ENCODE measurements at places on chromosomes 6 and 20. TPM values are rescaled to one million over a fixed set of nuclear protein-coding genes. Genes with fewer than 3 reads are reported as not detected.

Gene SLC32A1
- total RNA-seq = not detected

GRCh38 chr6:118812970-118813369, 81.0 kb upstream of the ASF1A start:
- H3K27me3 ChIP-seq = no peaks in the 10 kb centered on the region
- H3K36me3 ChIP-seq = peaks cover 2% of the 10 kb centered on the region
- H3K4me3 ChIP-seq = no peak overlapping the region
- H3K27ac ChIP-seq = no peak overlapping the region
- DNase-seq = peak; percentile 52

DNA sequence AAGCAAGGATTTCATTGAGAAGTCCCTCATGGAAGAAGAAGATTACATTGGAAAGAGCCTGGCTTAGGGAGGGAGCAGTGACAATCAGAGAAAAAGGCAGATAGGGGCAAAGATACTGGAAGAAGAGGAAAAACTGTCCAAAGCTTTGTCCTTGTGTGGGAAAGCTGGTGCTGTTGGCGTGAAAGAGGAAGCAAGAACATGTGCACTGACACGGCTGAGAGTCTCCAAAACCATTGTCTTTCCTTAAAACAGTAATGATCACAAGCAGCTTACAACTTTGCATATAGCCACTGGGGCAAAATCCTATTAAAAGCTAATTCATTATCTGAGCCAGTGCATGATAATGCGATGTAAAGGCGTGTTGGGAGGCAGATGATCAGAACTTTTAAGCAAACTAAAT, 85.1 kb upstream of the ESR1 start:
- no peaks in the 10 kb centered on the region for H3K27me3 ChIP-seq
- no peak overlapping the region for H3K27ac ChIP-seq
- no peaks in the 10 kb centered on the region for H3K4me1 ChIP-seq
- H3K4me3 ChIP-seq = no peak overlapping the region
- no peaks in the 10 kb centered on the region for H3K36me3 ChIP-seq

Gene DOK5
- total RNA-seq = 16.9 TPM

DNA sequence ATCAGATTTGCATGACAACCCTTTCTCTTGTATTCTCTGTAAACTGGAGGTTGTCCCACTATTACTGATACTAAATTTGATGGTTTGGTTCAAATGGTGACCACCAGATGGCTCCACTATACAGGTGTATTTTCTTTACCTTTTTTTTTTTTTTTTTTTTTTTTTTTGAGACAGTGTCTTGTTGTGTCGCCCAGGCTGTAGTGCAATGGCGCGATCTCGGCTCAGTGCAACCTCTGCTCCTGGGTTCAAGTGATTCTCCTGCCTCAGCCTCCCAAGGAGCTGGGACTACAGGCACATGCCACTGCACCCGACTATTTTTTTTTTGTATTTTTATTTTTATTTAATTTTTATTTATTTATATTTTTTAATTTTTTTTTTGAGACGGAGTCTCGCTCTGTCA, 6.6 kb upstream of the WTAP start:
- no peak overlapping the region for H3K4me3 ChIP-seq
- peak; percentile 33 for DNase-seq
- H3K36me3 ChIP-seq = no peaks in the 10 kb centered on the region
- H3K4me1 ChIP-seq = peaks cover 7% of the 10 kb centered on the region
- no peak overlapping the region for H3K27ac ChIP-seq

Gene ZNF322
- 17.3 TPM for total RNA-seq

GRCh38 chr6:31795616-31796298, at the start of gene VARS1:
TSS of gene VARS1 (minus strand) at chr6:31795752. CDS start at chr6:31795217, 535 bp downstream.
- peak within 1 kb of the TSS; percentile 93 for H3K4me3 ChIP-seq
- DNase-seq = peak; percentile 91
- no peaks in the 10 kb centered on the region for H3K4me1 ChIP-seq

DNA sequence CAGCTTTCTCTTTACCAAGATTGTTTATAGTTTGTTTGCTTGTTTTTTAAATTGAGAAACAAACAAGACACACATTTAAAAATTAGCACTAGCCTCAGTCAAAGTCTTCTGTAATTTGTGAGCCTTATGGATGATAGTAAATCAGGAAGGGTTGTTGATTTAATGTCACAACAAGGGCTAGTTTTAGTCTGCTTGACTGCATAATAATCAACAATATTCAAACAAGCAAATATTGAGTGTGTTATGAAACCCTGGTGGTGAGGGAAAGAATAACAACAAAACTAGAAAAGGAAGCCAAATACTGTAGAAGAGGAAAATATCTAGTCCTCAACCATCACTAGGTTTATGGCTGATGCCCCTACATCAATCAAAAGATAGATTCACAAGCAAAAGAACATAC, 228.6 kb downstream of the TBC1D7 start:
- no peaks in the 10 kb centered on the region for H3K27me3 ChIP-seq
- no peak for DNase-seq
- H3K4me1 ChIP-seq = no peaks in the 10 kb centered on the region
- H3K36me3 ChIP-seq = no peaks in the 10 kb centered on the region
- H3K27ac ChIP-seq = no peak overlapping the region

DNA sequence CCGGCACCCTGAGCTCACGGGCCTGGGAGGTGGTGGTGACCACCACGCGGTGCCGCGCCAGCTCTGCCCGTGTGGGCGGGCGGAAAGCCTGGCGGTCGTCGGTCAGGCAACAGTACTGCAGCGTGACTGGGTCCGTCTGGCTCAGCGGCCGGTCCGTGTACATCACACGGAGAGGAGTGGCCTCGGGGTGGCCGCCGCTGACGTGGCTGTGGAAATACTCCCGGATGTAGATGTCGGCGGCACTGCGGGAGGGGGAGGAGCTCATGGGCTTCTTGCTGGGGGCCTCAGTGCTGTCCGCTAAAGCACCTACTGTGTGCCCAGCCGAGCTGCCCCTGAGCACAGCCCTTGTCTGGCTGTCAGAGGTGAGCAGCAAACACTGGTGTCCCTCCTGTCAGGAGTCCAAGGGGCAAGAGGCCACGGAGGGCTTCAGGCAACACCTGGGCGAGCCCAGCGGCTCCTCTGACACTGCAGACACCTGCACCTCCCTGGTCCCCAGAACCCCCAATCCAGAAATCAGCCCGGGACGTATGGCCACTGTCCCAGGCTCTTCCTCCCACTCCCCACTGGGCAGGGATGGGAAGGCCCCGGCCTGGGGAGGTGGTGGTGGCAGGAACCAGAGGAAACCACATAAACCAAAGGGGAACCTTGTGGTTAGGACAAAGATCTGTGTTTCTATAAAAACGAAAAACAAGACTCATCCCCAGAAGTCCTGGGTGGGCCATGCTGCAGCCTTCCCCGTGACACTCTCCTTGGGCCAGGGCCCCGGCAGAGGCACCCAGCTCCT, 6.5 kb downstream of the HELZ2 start:
- no peak for DNase-seq
- no peak overlapping the region for H3K4me3 ChIP-seq
- no peak overlapping the region for H3K27ac ChIP-seq
- H3K4me1 ChIP-seq = no peaks in the 10 kb centered on the region
- no peaks in the 10 kb centered on the region for H3K27me3 ChIP-seq
- H3K36me3 ChIP-seq = peaks cover 19% of the 10 kb centered on the region
